ENCODE measurements at places on chromosomes 7 and 10. TPM values are rescaled to one million over a fixed set of nuclear protein-coding genes. Genes with fewer than 3 reads are reported as not detected.

FLNC gene
- total RNA-seq, result not detected

GRID2IP gene
- total RNA-seq, result 0.33 TPM

DNA sequence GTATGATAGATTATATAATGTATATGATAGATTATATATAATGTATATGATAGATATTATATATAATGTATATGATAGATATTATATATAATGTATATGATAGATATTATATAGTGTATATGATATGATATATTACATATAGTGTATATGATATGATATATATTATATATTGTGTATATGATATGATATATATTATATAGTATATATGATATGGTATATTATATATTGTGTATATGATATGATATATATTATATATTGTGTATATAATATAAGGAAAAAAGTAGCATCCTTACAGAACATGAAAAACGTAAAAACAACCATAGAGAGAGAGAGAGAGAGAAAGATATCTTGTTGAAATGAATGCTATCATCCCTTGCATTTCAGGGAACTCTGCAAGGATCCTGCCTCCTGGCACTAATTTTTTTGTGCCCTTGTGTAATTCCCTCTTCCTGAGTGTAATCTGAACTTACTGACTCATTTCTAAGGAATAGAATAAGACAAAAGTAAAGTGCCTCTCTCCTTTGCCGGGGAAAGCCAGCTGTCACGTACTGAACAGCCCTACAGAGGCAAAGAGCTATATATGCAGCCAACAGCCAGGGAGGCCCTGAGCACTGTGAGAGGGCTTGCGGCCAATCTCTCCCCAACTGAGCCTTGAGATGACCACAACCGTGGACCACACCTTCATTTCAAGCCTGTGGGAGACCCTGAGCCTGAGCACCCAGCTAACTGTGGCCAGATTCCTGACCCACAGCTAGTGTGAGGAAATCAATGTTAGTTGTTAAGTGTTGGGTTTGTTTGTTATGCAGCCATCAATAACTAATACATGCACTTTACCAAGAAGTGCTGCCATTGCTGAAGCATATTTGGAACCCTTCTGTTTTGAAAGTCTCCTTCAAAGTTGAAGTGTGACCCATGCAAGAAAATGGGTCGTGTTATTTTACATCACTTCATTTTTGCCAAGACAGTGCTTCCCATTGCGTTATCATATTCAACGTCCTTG lies 61.1 kb upstream of the EZH2 start:
- no peak overlapping the region for H3K4me3 ChIP-seq
- H3K36me3 ChIP-seq, result no peaks in the 10 kb centered on the region
- no peaks in the 10 kb centered on the region for H3K27me3 ChIP-seq
- H3K27ac ChIP-seq, result no peak overlapping the region

DNA sequence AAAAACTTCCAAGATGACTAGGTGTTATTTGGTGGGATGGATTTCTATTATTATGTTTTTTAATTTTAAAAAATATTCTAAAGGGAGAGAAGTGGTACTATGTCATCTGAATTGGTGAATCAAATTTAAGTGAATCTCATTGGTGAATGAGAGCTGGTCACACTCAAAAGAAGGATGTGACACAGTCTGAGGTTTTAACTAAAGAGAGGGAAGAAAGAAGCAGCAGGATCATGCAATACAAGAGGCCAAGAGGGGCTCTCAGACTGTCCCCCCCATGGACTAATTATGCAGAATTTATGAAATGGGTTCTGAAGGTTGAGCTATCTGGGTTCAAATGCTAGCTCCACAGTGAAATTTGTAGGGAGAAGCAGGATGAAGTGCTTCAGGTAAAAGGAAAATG lies 16.2 kb downstream of the MACC1 start:
- H3K27ac ChIP-seq, result no peak overlapping the region
- H3K27me3 ChIP-seq, result no peaks in the 10 kb centered on the region
- no peak for DNase-seq
- H3K4me1 ChIP-seq, result no peaks in the 10 kb centered on the region
- no peaks in the 10 kb centered on the region for H3K36me3 ChIP-seq
